ENCODE measurements at places on chromosomes 7 and 10.
A peak's percentile ranks its signal among the peaks of the same experiment; 100 is the strongest.

- DNase-seq, result no peak
Measured at GRCh38 chr7:120985130-120985758, 3.3 kb upstream of the CPED1 start.

DNA sequence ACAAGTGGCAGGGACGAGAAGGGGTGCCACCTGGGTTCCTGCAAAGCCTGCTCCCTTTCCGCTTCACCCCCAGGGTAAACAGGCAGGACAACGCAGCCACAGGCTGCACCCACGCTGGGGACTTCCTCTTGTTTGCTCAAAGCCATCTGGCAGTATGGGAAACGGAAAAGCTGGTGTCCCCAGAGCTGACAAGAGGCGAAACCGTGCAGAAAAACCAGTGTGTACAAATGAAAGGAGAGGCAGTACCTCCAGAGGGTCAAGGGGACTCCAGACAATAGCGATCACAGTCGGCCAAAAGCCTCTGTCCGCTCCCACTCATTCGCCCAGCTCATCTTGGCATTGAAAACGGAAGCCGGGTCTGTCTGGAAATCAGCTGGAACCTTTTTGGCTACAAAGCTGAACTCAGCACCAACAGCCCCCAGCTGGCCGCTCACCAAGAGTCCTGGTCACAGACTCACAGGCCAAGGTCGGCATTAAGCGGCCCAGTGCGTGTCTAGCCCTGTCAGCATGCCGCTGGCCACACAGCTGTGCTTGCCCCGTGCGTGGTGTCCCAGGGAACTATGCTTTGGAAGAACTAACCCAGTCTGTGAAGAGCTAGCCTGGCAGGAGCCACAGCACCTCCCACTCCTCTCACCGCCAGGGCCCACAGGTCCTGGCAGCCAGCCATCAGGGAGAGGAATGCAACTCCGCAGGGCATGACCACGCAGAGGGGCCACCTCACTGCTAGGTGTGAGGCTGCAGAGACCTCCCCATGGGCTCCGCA lies 10.4 kb downstream of the TNS3 start:
- DNase-seq, result peak; percentile 85

DNA sequence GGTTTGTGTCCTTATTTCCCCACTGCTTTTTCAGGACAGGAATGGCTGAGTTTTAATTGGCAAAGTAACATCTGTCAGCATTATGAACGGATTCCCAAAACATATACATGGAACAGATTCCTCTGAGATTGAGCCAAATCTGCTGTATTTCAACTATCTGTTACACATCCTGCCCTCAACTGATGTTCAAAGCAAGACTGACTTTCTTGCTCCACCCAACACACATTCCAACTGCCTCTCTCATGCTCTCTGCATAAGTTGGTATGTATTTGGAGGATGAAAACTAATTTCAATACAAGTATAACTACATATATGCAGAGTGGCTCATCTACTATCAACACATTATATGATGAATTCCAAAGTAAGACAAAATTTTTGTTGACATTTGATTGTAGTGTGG lies 342.2 kb downstream of the GATA3 start:
- DNase-seq, result no peak

DNA sequence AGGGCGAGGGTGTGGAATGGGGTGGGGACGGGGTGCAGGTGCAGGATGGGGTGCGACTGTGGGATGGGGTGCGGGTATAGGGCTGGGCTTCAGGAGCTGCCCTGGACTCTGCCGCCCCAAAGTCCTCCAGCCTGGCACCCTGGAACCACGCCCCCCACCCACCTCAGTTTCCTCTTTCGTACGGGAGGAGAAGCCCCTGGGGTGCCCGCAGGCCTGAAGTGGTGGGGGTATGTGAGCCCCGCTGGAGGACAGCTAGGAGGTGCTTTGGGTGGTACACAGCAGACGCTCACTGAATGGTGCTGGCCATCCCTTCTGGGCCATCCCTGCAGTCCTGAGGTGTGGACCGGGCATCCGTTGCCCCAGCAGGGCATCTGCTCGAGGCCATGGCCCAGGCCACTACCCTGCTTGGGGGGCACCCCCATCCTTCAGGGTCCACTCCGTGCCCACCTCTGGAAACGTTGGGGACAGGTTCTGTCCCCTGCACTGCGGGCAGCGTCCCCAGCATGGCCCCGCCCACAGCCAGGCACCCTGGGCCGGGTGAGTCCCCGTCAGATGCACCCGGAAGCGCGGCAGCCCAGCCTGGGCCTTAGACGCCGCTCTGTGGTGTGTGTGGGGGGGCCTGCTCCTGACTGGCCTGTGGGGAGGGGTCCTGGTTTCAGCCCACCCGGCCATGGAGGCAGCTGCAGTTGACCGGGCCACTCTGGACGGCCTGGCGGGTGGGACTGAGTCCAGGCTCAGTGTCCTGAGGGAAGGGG lies 41.6 kb downstream of the UNCX start:
- no peak for DNase-seq

GRCh38 chr7:28708033-28708951 lies 249.8 kb downstream of the TRIL start:
- no peak for DNase-seq

DNA sequence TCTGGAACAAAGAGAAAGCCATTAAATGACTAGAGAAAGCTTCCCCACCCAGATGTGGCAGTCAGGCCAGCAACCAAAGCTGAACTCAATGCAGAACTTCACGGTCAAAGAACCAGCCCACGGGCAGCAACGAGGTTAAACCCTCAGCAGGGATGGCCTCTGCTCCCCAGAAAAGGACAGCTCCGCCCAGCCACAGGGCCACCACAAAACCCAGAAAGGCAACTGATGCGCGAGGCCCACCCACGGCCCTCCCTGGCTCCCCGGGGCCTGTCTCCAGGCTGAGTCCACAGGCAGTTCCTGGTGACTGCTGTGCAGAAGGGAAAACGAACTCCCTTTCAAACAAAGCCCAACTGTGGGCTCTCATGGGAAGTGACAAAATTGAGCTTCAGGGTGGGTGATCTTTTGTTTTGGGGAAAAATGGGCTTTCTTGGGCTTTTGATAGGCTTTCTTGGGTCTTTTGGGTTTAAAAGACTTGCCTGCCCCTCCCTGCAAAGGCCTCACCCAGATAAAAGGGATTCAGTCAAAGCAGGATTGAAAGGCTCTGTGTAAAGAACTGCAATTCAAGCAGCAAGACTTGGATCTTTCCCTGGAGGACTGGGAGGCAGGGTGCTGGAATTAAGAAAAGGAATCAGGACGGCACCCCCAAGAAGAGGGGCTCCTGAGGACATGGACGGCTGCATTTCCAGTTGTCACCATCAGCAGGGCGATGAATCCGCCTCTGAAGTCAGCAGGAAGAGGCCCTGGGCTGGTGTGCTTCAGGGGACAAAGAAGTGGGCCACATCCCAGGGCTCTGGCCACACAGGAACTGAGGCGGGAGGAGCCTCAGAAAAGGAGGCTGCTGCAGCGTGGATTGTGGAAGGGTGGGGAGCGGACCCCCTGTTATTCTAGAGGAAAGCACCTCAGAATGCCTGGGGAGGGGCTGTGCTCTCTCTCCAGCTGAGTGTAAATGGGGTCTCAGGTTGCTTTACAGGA lies 209.9 kb downstream of the USP6NL start:
- no peak for DNase-seq

- DNase-seq, result no peak
Measured at GRCh38 chr10:42691361-42692120, 53.2 kb upstream of the ZNF33B start.

- DNase-seq, result no peak
Measured at GRCh38 chr10:119496273-119496672, 46.2 kb downstream of the RGS10 start.

DNA sequence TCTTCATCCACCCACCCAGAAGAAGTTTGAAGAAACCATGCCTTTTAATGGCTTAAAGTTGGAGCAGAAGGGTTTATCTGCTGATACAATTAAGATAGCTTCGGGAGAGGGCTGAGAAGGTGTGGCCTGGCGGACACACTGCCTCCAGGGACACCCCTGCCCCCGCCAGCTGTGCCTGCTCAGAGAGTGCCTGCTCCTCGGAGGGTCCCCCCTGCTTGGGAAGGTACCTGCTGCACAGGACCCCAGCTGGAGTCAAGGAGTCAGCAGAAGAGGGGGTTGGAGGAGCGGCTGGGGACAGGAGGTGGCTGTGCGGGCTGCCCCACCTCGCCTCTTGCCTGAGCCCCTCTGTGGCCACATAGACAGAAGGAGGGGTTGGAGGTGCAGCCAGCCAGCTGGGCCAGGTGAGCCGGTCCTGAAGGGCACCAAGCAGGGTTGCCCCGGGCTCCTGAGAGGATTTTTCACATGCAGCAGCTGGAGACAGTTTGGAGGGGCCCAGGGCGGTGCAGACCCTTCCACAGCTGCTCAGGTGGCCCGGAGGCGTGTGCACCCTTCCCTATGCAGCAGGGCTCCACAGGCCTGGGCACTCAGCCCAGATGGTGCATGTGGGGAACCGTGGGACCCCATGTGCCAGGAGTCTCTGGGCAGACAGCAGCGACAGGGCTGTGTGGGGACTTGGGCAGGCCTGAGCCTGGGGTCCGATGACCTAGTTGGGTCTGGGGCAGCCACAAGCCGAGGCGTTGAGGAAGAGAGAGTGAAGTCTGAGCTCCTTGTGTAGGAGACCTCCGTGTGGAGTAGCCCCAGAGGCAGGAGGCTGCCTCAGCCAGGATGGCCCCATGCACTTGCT lies 118.9 kb downstream of the INPP5A start:
- no peak for DNase-seq

DNA sequence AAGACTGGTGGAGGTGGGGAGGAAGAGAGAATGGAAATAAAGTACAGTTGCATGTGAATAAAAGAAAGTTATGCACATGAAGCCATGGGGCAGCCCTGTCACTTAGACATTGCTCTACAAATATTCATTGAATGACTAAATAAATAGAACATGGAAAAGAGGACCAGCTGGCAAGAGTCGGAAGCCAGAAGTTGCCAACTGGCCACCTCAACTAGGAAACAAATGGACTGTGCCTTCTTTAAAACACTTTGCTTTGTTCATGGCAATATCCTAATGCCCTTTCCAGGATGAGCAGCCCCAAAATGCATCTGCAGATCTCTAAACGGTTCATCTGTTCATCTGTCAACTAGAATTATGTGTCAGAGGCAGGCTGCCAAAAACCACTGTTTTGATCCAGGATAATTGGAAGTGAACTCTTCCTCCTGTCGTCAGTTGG lies 157.3 kb downstream of the NOC3L start:
- no peak for DNase-seq

DNA sequence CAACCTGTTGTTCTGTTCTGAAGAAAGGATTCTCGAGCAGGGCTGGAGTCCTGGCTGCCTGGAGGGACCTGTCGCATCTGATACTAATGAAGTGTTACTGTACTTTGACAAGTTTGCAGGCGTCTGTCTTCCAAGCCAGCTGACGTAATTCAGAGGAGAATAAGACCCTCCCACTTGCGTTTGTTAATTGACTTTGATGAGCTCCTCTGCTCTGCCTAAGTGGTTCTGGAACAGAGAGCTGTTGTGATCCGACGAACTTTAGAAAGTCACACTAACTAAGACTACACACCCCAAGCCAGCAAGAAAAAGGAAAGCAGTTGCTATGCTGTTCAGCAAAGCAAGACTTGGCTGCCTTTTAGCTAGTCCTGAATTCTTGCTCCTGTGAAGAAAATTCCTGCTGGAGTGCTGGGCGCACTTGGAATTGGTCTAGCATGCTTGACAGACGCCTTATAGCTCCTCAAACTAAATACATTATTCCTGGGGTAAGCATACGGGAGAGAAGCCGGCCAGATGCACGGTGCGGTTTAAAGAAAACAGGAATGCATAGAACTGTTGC lies 200.3 kb downstream of the CACNB2 start:
- DNase-seq, result no peak

GRCh38 chr10:129695671-129696070 lies 228.6 kb downstream of the MGMT start:
- DNase-seq, result no peak

GRCh38 chr7:136870866-136871487 lies 2.5 kb downstream of the CHRM2 start:
- no peak for DNase-seq

DNA sequence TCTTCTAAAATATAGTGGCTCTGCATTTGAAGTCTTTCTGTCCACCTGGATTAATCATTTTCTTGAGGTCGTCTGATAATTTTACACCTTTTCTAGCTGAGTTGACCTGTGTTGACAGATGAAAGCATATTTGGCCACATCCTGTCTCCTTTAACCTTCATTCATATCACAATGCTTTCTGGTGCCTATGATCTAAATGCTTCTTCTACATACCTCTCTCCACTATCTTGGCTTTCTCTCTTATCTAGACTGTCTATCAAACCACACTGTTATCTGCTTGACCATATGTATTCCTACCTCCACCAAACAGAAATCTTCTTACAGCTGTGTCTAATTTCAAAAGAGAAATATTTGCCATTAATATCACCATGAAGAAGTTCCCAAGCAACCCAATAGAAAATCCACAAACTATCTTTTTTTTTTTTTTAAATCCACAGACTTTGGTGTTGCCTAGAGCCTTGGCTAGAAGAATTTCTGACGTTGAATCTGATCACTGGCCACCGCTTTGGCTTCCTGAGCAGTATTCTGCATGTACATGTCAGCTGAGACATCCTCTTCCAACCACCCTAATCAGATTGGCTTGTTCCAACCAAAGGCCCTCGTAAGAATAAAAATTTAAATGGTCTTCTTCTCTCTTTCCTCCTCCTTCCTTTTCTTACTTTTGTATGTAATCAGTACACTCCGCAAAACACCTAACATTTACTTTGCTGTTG lies 66.3 kb upstream of the SP4 start:
- DNase-seq, result no peak

DNA sequence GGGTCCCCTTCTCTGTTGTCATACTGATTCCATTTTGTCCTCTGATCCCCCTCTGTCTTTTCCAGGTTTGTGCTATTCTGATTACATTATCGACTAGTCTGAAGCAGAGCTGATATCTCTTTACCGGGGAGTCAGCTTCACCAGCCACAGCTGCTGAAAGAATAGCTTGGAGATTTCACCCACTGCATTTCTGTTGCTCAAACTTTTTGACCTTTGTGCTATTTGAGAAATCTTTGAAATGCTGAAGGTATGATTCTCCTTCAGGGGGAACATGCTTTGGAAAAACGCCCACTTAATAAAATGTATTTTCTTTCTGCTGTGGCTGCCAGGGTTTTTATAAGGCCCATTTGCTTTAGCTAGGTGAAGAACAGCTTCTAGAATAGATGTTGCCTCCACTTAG lies 197.8 kb upstream of the TCF7L2 start:
- no peak for DNase-seq

- no peak for DNase-seq
Measured at GRCh38 chr10:80191589-80192270, 13.6 kb downstream of the ANXA11 start.

Data from tibial artery (tissue), 4 donors.